ENCODE measurements at places on chromosomes 5 and 9.

DNA sequence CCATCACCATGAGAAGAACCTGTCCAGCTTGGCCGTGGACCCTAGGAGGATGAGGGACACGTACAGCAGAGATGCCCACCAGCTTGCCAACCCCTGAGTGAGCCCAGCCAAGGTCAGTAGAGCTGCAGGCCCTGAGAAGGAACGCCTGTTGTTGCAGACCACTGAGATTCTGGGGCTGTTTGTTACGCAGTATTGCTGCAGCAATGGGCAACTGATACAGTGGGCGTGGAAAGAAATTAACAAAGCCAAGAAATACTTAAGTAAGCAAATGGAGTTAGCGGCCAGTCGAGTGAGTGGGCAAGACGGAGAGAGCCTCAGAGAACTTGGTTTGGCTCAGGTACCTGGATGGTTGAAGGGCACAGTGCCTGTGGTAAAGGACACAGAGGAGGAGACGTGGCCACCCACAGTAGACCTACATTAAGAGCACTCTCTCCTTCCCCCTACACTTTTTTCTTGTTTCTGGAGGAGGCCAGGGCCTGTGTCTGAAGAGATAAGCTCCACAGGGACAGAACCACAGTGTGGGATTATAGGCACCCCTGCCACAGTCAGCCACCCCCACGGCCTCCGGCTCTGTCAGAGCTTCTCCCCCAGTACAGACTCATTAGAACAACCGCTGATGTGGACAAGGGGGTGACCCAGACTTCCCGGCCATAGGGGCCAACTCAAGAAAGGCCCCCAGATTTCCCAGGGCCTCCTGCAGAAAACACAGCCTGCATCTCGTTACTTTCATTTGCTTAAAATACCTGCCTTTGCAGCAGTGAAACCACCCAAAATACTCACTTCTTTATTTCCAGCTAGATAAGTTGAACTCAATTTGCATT lies 40.1 kb upstream of the GRHPR start:
- no peak for DNase-seq

DNA sequence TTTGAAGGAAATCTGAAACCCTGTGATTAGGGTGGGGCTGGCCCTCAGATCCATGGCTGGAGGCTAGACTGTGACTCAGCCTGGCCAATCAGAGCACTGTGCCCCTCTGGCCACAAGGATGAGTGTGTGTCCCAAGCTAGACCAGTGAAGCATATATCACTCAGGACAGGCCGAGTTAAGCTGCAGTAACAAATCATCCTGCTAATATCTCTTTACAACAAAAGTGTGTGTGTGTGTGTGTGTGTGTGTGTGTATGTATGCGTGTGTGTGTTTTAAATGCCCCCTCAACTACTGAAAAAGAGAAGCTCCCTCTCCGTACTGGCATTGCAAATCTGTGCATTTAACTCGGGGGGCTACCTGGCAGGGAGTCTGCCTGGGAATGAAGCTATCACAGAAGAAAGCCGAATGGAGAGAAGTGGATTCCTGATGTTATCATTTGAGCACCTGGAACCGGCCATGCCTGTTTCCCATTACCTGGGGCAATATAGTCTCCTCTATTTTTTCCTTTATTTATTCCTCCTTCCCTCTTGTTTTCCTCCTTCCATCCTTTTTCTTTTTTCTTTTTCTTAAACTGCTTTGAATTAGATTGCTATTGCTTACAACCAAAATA lies 25.6 kb downstream of the STC2 start:
- no peak for DNase-seq

DNA sequence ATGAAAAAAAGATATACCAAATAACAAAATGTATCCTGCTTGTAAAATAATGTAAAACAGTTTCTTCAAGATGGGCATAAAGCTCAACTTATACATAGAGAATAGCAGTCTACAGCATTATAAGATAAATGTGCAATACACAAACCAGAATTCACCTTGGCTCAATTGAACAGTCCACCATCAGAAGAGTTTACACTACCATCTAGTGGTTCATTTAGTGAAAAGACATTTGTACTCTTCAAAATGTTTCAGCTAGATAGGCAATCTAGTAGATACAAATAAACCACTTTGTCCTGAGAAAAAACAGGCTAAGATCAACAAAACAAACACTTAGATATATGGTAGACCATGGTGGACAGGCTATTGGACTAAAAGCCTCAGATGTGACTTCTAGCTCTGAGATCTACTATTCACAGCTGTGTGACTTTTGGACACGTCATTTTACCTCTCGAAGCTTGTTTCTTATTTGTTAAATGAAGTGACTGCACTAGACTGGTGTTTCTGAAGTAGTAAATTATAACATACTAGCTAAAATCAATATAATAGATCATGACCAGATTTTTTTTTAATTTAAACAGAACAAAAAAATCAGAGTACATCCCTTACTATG lies 22.1 kb upstream of the TPD52L3 start:
- no peak for DNase-seq

- DNase-seq, result no peak
These were observed 4.0 kb downstream of the SLC35D2 start for GRCh38 chr9:96379461-96379860.

GRCh38 chr5:119365847-119366539 lies 10.2 kb downstream of the TNFAIP8 start:
- no peak for DNase-seq

DNA sequence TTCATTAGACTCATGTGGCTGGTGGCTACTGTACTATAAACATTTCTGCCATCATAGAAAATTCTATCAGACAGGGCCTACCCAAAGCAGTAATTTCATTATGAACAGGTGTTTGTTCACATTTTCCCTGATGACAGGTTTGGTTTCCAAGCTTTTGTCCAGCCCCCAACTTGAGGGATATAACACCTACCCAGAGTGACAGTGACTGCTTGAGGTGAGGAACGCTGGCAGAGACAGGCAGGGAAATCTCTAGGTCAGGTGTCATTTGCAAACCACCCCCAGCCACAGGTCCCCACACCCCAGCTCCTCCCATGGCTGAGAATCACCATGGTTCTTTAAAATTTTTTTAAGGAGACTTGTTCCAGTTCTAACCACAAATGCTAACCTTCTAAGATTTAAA lies 25.5 kb downstream of the GOLM1 start:
- DNase-seq, result no peak

DNA sequence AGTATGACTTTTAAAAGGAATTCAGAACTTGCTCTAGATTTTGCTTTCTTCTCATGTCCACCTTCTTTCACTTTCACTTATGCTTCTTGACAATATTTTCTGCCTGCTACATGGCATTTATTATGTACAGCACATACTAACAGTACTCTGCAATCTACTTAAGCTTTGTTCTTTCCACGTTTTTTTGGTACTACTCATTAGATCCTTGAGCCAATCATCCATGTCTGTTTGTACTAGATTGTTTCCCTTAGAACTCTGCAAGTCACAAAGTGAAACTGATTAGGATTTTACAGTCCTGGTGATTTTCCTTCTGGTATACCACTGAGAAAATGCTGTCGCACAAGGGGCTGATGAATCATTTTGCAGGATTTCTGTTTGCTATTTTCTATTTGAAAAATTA lies 78.3 kb downstream of the PARP8 start:
- no peak for DNase-seq

- no peak for DNase-seq
These were observed 175.9 kb downstream of the MAN2A1 start for GRCh38 chr5:109865637-109866036.

- no peak for DNase-seq
These were observed 94.2 kb downstream of the PAX5 start for GRCh38 chr9:36939655-36940499.

GRCh38 chr5:120507800-120508463 lies 43.8 kb downstream of the PRR16 start:
- DNase-seq, result no peak

GRCh38 chr9:92660266-92660665 lies 9.7 kb downstream of the IPPK start:
- DNase-seq, result no peak

- DNase-seq, result no peak
These were observed 54.1 kb downstream of the ZNF608 start for GRCh38 chr5:124692324-124692723.

DNA sequence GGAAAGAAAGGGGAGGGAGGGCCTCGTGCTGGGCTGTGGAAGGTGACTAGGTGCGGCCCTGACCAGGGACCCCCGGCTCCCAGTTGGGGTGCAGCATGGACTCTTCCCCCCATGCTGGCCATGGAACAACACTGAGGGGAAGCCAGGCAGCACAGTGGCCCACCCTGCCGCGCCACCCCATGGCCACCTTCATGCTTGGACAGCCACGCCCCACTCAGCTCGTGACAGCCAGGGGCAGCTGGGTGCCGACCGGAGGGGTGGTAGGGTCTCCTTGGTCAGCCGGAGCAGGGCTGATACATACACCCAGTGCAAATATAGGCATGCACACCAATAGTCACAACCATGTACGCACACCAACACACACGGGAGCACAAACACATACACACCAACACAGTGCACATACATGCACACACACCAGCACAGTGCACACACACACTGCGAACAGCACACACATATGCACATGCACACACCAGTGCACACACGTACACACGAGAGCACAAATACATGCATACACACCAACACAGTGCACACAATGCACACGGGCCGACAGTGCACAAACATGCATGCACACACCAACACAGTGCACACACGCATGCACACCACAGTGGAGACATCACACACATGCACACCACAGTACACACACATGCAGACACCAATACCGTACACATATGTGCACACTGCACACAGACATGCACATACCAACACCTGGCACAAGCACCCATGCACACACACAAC lies 8.3 kb downstream of the SOHLH1 start:
- no peak for DNase-seq

DNA sequence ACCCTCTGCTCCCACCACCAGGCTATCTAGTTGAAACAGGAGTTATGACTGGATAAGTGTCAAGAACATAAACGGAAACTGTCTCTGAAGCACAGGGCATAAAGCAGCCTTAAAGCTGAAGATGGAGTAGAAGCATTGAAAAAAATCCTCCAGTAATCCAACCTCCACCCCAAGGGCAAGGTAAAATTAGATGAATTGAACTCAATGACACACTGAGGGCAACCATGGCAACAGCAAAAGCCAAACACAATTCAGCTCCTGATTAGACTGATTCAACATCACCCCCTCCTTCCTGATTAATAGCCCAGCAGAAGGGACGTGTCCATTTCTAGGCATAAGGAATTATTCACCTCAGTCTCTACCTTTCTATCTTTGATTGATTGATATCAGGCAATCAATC lies 183.2 kb upstream of the MAP3K1 start:
- no peak for DNase-seq

GRCh38 chr9:121568343-121569265 lies 69.0 kb upstream of the GGTA1 start:
- peak; percentile 49 for DNase-seq

GRCh38 chr5:4804691-4805360 lies 335.3 kb upstream of the ADAMTS16 start:
- DNase-seq, result no peak

- no peak for DNase-seq
These were observed 106.1 kb upstream of the FER start for GRCh38 chr5:108641596-108641995.

DNA sequence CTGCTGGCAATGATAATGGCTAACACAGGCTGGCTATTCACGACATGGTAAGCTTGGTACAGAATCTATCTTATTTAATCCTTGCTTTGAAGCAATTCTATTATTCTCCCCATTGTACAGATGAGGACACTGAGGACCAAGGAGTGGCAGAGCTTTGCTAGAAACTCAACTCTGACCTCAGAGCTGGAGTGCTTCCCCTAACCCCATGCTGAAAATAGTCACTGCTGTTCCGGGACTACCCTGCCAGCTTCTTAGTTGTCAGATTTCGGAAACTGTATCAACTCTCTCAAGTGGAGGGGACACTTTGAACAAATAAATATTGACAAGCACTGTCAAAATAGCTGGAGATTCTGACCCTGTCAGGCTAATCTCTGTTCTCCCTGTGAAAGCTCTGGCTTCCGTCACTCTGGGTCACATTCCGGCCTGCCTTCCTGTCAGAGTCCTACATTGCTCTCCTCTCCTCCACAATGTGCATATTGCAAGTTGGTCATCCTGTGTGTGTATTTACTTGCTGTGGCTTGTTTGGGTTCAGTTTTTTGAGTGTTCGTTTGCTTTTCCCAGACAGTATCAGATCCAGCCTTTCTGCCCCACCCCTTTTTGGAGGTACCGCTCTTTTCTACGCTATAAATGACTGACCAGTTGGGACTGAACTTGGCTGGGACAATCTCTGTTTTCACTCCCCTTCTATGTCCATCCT lies 134.3 kb upstream of the MAP1B start:
- DNase-seq, result no peak

GRCh38 chr9:33430942-33431341 lies 16.5 kb downstream of the AQP3 start:
- DNase-seq, result no peak

- DNase-seq, result no peak
These were observed 124.3 kb downstream of the SLC1A3 start for GRCh38 chr5:36730537-36731216.

DNA sequence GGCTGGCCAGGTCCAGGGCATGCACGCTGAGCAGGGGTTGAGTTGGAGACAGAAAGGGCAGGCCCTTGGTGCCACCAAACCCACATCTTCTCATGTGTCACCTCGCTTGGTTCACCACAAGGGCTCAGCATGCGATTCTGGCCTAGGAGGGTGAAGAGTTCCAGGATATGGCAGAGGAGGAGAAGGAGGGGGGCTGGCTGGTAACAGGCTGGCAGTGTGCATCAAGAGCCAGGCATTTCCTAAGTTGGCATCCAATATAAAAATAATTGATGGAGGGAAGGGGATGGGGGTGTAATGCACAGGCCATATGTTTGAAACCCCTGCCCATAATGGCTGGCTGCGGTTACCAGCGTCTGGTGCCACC lies 255.6 kb downstream of the NFIB start:
- DNase-seq, result no peak

- no peak for DNase-seq
These were observed 29.1 kb upstream of the ANKRD31 start for GRCh38 chr5:75265731-75266130.

DNA sequence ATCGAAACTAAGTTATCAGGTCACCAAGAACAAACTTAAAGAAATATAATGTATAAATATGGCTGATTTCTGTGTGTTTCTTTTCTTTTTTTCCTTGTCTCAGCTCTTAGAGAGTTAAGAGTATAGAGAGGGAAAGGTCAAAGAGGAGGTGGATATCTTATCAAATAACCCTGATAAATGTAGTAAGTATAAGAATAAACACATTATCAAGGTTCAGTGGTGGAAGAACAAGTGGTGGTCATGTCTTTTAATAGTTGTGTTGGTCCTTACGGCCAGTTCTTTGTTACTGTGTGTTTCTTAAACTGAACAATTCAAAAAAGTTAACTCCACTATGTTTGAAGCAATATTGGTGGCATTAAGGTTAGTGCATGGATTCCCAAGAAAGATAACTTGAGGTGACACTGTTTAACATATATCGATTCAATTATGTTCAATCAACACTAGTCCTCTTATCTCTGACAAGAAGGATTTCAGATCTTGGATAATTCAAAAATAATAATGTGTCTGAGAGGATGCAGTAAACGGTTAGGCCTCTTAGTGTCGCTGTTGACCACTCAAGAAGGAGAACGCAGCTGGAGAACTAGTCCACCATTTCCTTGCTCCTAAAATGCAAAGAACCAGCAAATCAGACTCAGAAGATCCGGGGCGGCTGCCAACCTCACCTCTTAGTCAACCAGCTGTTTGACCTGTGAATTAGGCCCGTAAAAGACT lies at the start of gene PCDHGA3:
PCDHGA3 (plus strand) TSS at position 588 of the 711 bp plus-strand sequence. CDS start 205 bp downstream, outside the sequence.
- DNase-seq, result no peak

Measured in psoas muscle (tissue), 8 donors.